ENCODE measurements at places on chromosomes 3 and 15. TPM values are rescaled to one million over a fixed set of nuclear protein-coding genes. Genes with fewer than 3 reads are reported as not detected.

DNA sequence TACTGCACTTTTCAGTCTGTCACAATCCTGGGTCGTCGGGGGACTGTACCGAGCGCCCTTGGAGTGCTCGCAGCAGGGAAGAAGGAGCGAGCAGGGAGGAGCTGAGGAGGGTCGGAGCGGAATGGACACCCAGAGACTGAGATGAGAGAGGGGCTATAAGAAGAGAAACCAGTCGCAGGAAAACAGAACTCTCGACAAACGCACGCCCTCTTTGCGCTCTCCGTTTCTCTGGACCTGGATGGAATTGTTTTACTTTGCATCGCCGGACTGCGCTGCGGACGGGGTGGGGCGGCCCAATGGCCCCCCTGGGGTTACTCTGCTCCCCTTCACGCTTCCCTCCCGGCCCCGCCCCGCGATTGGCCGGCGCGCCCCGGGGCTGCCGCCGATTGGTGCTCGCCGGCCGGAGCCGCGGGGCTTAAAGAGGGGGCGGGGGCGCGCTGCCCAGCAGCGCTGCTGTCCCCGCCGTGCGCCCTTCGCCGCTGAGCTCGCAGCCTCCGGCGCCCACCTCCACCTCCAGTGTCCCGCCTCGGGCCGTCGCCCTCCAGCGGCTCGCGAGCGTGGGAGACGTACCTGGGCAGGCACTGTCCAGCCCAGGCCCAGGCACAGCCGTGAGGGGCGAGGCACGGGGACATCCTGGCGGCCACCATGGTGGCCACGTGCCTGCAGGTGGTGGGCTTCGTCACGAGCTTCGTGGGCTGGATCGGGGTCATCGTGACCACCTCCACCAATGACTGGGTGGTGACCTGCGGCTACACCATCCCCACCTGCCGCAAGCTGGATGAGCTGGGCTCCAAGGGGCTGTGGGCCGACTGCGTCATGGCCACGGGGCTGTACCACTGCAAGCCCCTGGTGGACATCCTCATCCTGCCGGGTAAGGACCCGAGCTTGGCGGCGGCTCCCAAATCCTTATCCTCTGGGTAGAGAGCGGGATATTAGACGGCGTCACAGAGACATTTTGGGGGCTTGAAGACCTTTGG lies at the start of gene CLDN11:
CLDN11 (plus strand) TSS at position 447 of the 977 bp plus-strand sequence; CDS start at position 646, 199 bp downstream.
- no peak for DNase-seq

The AADACL2 gene
- total RNA-seq = 0.22 TPM

DNA sequence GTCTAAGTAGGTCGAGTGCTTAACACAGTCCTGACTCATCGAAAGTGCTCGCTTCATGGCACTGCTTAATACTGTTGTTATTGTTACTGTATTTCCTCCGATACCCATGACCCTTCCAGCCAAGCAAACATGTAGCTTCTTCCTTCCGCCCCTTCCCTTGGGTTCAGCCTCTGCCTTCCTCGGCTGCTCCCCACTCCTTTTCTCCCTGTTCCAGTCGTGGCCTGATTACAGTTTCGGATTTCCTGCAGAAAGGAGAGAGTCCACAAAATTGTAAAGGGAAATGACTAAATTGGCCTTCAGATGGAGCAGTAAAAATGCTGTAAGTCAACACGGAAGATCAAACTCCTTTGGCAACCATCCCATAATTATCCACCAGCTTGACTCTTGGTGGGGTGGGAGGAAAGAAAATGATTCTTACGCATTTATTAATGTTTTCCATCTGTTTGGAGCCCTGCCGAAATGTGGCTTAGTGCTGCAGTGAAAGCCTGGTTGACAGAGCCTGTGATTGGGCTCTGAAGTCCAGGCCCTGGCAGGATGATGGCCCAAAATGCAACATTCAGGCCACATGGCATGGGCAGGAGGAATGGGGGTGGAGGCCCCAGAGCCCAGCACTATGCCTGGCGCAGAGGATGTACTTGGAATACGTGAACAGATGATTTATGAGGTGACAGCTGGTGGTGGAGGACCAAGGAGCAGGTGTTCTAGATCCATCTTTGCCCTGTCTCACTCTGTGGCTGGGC lies 37.6 kb downstream of the FAM3D start:
- no peak for DNase-seq

The BCHE gene
- 4.1 TPM for total RNA-seq

The ACKR2 gene
- 5.6 TPM for total RNA-seq

DNA sequence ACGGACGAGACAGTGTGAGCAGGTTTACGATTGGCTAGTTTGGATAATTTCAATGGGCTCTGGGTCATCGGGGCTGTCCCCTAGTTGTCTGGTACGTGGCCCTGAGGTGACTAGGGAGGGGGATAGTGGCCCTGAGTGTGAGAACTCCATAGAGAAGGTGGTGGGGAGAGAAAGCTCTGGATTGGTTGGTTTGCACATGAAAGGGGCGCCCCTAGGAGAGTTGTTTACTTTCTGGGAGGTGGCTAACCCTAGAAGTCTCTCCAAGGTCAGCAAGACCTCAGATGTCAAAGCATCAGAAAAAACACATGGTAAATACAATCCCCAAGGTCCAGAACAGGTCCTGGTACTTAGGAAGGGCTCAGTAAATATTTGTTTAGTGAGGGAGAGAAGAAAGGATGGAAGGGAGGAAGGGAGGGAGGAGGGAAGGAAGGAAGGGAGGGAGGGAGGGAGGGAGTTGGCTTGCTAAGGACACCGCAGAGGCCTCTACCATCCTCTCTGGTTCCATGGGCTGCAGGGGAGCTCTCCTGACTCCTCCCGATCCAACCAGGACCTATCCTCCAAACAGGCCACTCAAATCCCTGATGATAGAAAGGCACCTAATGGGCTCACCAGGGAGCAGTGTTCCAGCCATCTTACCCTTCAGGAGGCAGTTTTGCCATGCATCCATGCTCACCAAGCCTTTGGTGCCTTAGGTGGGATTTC lies 3.0 kb upstream of the TRH start:
- DNase-seq = no peak

- DNase-seq = no peak
Measured at GRCh38 chr3:167481164-167481563, 7.3 kb upstream of the SERPINI2 start.

GRCh38 chr15:25738171-25738965 lies 124.8 kb downstream of the ATP10A start:
- no peak for DNase-seq

DNA sequence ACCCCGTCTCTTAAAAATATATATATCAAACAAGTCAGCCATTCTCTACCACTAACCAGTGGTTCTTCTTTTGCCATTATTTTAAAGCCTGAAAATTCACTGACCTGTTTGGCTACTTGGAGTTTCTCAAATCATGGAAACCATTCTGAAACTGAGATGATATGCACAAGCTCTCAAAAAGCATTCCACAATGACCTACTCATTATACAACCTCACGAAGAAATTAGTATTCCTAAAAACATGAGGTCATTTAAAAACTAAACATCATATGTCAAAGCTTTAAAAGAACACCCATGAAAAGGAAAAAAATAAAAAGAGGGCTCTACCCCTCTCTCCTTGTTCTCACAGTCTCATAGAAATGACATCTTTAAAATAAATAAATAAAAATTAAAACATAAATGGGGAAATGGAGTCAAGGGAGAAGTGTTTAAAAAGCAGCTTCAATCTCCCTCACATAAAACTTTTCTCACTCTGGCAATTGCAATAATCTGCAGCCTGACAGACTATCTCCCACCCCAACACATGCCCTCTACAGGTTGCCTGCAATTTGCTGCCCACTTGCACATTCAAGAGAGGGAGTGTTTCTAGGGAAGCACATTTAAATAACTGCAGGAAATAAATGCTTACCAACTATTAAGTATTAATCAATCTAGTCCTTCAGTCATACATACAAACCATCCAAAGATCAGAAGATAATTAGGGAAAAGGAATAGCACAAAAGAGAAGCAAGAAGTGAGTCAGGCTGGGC lies 73.3 kb downstream of the TRANK1 start:
- DNase-seq = no peak

DNA sequence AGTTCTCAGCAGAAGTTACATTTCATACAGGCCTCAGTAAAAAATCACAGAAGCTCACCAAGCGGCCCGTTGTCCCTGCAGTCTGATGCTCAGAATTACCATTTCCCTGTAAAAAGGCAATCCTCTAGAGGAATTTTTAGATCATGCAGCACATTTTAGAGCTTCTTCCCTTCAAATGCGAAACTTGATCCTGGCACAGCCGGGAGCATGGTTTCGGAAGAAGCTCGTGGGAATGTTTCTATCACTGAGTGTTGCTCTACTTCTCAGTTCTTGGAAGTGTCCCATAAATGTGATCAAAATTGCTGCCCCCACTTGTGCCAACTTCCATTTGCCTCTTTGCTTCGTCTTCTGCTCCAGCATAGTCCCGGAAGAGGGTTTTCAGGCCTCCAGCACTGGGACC lies 3.8 kb upstream of the H1-8 start:
- no peak for DNase-seq

The ARNT2 gene
- total RNA-seq = 1.8 TPM

DNA sequence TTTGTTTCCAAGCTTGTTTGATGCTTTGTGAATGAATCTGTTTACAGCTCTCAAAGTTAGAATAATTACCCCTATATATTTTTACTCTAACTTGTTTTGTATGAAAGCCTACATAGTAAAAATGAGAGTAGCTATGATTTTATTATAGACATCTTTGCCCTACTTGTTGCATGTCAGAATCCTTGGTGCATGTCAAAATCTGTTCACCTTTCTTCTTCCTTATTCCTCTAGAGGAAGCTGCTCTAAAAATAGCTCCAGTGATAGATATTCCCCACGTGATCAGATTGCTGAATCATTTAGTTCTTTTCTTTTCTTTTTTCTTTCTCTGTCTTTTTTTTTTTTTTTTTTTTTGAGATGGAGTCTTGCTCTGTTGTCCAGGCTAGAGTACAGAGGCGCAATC lies 39.8 kb downstream of the LRRC49 start:
- DNase-seq = no peak

The GP9 gene
- total RNA-seq = not detected

DNA sequence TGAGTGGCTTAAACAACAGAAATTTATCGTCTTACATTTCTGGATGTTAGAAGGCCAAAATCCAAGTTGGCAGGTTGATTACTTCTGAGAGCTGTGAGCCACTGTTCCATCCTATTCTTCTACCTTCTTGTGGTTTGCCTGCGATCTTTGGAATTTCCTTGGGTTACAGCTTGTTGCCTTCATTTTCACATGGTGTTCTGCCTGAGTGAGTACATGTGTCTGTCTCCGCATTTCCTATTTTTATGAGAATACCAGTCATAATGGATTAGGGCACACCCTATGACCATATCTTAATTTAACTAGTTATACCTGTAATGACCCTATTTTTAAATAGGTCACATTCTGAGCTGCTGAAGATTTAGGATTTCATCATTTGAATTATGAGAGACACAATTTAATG lies 294.3 kb downstream of the CNTN4 start:
- DNase-seq = no peak

- no peak for DNase-seq
Measured at GRCh38 chr3:10855871-10856662, 40.0 kb downstream of the SLC6A11 start.

- DNase-seq = no peak
Measured at GRCh38 chr3:153252963-153253362, 90.9 kb downstream of the RAP2B start.

DNA sequence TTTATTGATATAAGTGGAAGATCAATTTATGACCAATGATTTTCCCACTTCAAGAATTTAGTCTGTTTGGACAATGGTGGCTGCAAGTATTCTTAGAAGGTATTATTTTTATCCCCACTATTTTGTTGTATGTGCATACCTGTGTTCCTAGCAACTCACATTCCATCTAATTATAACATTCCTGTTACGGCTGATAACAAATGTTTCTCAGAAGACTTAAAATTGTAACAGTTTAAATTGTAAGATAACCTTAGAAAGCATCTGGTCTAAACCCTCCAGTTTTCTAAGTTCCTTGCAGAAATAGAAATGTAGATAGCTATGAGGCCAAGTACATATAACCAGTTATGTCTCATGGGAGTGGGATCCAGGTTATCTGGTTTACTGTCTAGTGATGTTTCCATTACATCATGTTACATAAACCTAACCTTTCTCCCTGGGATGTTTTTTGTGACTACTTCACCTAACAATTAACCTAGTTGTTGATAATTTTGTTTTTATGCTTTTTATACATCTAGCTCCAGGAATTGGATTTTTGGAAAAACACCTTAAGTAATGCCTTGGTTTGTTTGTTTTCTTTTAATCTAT lies 11.1 kb upstream of the MFN1 start:
- no peak for DNase-seq
